Globus pallidus (tissue), 1 donor: ENCODE measurements at places on chromosomes 2 and 18.
A peak's percentile ranks its signal among the peaks of the same experiment; 100 is the strongest.

GRCh38 chr2:30447149-30448045 lies at the start of gene LCLAT1:
TSS of gene LCLAT1 (plus strand) at chr2:30447246. CDS start at chr2:30525591, 78,345 bp downstream.
- peak; percentile 41 for DNase-seq

DNA sequence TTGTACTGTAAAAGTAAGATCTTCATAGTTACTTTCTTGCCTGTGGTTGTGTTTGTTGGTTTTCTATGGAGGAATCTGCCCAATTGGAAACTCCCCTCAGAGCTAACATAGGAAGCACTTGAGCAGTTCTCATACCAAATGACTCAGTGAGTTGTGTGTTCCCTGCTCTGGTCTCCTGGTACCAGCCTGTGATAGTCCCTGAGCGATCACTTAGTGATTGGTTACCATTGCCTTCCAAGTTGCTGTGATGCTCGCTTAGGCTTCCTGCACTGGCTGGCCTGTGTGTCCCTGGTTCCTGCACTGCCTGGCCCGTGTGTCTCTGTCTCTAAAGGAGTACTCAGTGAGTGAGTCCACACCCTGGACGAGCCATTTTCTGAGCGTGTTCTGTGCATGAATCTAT lies 133.0 kb downstream of the MAP4K4 start:
- no peak for DNase-seq

GRCh38 chr2:129759472-129760010 lies 219.9 kb upstream of the RAB6C start:
- no peak for DNase-seq

DNA sequence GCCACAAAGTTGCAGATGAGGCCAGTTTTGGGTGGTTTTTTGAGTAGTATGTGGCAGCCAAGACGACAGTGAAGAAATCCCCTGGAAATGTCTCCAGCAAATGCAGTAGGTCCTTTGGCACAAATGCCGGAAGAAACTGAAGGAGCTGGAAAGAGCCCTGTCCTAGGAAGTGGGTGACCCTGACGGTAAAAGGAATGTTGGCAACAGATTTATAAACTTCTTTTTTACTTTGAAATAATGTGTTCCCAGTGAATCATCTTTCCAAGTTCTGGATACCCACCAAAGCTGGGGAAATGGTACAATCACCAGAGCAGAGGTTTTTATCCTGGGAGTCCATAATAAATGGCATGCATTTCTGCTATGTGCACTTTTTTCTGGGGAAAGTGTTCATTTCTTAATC lies 112.9 kb downstream of the CSRNP3 start:
- DNase-seq: peak; percentile 20

GRCh38 chr2:46776687-46777327 lies 138.8 kb downstream of the MCFD2 start:
- DNase-seq: peak; percentile 35

GRCh38 chr2:118202707-118203303 lies 114.5 kb downstream of the INSIG2 start:
- no peak for DNase-seq

- no peak for DNase-seq
These were observed 36.5 kb upstream of the PAIP2B start for GRCh38 chr2:71263386-71263785.

DNA sequence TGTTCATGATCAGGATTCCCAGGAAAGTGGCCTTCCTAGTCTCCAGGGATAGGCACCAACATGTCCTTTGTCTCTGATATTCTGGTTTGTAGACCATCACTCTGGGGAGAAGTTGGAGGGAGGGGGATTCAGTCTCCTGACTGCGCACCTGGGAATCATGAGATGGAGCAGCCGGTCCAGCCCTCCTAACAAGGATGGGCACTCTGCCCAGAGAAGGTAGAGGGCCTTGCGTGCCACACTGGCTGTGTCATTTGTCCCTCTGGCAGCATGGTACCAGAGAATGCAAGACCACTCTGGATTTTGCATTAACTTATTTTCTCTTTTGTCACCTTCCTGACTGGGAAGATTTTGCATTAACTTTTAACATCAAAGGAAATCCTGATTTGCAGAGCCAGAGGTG lies 75.2 kb upstream of the EML6 start:
- no peak for DNase-seq

DNA sequence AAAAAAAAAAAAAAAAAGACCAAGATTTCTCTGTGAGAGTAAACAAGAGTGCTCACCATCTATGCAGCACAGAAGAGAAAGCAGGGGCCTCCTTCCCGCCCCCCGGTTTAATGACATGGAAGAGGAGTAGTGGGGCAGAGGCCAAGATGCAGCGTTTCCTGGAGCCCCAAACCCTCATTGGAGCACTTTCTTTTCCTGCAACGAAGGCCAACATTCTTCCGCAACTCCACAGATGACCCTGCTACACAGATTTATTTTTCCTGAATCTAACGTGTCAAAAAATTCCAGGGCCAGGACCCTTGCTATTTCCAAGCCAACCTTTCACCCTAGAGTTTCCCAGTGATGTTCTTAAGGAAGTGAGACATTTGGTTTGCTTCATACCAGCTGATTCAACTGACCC lies 189.6 kb downstream of the MIB1 start:
- no peak for DNase-seq

DNA sequence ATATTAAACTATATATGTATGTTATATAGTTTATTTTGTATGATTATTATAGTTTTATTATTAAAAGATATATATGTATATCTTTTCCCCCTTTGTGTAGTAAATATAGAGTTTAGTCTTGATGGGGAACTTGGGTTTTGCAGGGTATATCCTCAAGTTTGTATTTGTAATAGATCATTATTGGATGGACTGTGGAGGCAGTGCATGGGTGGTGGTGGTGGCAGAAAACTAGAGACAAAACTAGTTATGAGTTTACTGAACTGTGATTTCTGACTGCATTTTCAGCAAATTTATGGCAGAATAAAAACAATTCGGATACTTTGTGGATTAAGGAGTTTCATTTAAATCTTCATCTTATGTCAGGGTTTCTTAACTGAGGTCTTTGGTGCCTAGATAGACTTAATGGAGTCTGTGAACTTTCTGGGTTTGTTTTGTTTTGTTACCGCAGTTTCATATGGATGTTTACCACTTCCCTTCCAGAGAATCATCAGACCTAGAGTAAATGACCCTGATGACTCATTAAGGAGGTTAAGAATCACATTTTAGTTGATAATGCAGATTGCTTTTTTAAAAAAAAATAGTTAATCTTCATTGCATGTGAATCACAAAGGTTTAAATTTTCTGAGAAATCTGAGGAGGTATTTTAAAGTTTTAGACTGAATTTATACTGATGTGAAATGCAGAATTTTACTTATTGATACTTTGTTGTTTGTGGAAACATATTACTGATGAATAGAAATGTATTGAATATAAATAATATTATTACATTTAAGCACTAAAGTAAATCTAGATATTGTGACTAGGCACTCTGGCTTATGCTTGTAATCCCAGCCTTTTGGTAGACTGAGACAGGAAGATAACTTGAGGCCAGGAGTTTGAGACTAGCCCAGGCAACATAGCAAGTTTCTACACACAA lies 14.5 kb downstream of the EPC2 start:
- DNase-seq: no peak
